Mesendoderm (in vitro differentiated cells): ENCODE measurements at places on chromosomes 2 and 18.

- peak; percentile 42 for DNase-seq
Observed at GRCh38 chr2:130341562-130342019, 1.1 kb upstream of the IMP4 start.

GRCh38 chr2:10811517-10811916 is 1.1 kb downstream of the PDIA6 start:
- DNase-seq: peak; percentile 58

GRCh38 chr2:102489646-102490045 is 16.6 kb downstream of the SLC9A4 start:
- DNase-seq: no peak

GRCh38 chr2:17136231-17136630 is 382.0 kb downstream of the RAD51AP2 start:
- DNase-seq: no peak

GRCh38 chr2:46248171-46248570 is 49.0 kb upstream of the EPAS1 start:
- DNase-seq: no peak

- DNase-seq: no peak
Observed at GRCh38 chr2:163252199-163252598, 413.6 kb upstream of the KCNH7 start.

- DNase-seq: no peak
Observed at GRCh38 chr2:19807866-19808265, 93.9 kb downstream of the TTC32 start.

DNA sequence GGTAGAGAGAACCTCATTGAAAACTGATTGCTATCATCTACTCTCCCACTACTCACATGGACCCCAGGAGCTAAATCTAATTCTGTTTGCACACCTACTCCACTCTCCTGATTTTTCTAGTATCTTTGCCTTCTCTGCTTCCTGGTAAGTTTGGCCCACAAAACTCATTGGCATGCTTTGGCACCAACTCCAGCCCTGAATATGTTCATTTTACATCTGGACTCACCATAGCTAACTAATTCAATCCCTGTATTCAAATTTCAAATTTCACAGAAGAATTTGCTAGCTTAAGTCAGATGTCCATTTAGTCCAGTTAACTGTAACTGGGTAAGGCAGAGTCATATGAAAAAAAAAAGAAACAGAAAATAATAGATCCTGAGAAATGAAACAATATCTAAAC is 442.1 kb downstream of the SUCLG1 start:
- no peak for DNase-seq

DNA sequence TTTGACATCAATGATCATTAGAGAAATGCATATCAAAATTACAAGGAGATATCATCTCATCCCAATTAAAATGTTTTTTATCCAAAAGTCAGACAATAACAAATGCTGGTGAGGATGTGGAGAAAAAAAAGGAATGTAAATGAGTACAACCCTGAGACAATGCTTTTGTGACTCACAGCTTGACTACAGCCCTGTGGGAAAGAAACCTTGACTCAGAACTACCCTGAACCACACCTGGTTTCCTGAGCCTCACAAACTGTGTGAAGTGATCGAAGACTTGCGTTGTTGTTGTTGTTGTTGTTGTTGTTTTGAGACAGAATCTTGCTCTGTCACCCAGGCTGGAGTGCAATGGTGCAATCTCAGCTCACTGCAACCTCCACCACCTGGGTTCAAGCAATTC is 266.6 kb upstream of the MYT1L start:
- DNase-seq: no peak

DNA sequence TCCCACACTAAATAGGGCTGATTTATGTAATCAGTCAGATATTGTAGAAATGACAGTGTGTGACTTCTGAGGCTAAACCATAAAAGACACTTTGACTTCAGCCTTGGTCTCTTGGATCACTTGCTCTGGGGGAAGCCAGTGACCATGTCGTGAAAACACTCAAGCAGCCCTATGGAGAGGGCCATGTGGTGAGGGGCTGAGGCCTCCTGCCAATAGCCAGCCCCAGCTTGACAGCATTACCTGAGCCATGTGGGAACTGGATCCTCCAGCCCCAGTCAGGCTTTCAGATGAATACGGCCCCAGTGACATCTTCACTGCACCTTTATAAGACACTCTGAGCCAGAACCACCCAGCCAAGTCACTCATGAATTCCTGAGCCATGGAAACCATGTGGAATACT is 20.8 kb downstream of the TNS1 start:
- no peak for DNase-seq

- DNase-seq: no peak
Observed at GRCh38 chr2:212596276-212596675, 57.7 kb upstream of the ERBB4 start.

GRCh38 chr2:132404056-132404455 is 12.5 kb upstream of the GPR39 start:
- DNase-seq: peak; percentile 76

DNA sequence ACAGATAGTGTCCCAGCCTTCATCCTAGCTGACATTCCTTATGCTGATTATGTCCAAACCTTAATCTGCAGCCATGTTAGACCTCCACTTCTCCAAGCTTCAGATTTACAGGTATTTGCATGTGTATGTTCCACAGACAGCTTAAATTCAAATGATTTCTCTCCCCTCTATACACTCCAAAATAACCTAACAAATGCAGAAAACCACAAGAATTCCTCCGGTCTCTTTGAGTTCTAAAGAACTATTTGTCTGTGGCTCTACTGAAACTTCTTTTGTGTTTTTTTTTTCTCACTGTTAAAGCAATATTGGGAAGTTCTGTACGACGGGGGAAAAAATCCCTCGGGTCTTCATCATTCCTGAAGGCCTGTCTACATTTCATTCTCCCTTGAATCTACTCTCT is 8.6 kb downstream of the NDUFS1 start:
- no peak for DNase-seq

- peak; percentile 27 for DNase-seq
Observed at GRCh38 chr2:166373951-166374350, 1.8 kb downstream of the SCN9A start.

- DNase-seq: peak; percentile 82
Observed at GRCh38 chr2:5696945-5697521, 4.8 kb downstream of the SOX11 start.

DNA sequence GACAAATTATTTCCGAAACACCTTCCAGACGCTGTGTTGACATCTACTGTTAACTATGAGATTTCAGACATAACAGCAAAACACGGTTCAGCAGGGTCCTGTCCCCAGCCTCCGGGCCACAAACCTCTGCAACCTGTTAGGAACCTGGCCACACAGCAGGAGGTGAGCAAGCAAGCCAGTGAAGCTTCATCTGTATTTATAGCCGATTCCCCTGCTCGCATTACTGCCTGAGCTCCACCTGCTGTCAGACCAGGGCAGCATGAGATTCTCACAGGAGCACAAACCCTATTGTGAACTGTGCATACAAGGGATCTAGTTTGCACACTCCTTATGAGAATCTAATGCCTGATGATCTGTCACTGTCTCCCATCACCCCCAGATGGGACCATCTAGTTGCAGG is 31.1 kb downstream of the NDUFA10 start:
- DNase-seq: no peak

DNA sequence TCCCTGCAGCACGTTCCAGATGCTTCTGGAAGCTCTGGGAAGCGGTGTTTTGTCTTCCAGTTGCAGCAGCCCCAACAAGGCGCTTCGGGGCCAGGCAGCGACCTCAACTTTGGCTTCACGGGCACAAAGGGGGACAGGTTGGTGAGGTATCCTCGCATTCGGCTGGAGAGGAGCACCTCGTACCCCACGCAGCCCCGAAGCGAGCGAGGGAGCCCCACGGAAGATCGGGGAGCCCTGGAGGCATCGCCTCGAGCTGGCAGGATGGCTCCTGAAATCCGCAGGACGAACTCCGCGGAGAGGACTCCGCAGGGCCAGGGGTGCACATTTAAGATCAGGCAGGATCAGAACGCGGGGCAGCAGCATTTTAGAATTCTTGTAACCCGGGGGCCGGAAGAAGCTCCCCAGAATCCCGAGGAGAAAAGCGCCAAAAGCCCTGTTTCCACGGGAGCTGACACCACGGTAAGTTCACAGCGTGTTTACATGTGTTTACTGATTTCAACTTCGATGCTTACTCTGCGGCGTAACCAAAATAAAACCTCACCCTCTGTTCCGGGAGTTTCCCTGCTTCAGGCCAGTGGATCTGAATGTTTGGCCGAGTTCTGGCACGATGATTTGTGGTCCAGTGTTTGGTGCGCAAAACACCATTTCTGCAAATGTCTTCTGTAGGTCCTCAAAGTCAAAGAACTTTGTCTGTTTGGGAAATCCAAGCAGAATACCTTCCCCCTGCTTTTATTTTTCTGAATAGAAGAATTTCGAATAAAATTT is 212.5 kb downstream of the NEDD4L start:
- no peak for DNase-seq

GRCh38 chr2:221502270-221503010 is 69.7 kb downstream of the EPHA4 start:
- DNase-seq: no peak

DNA sequence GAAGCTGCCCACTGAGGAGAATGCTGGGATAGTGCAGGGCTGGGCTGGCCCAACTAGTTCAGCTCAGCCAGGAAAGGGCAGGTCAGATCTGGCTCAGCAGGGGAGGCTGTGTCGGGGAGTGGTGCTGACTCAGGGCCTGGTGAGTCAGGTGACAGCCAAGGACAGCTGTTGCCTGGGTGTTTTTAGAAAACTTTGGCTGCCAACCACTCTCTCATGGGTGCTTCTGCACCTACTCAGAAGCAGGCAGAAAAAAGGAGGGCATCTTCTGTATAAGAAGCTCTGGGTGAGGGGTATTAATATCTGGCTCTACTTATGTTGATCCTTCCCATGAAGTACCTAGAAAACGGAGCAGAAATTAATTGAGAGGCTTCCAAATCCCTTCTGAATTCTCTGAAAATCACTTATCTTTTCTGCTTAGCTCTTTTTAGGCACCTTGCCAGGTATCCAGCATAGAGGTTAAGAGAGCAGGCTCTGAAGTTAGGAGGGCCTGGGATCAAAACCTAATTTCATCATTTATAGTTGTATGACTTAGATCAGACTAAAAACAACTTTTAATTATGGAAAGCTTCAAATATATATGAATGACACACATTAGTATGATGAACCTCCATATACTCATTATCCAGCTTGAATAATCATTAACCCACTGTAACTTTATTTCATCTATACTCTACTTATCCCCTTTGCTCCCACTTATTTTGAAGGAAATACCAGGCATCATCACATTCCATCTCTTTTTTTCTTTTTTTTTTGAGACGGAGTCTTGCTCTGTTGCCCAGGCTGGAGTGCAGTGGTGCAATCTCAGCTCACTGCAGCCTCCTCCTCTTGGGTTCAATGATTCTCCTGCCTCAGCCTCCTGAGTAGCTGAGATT is 15.5 kb upstream of the RAB10 start:
- peak; percentile 85 for DNase-seq

GRCh38 chr18:49070552-49070951 is 119.8 kb upstream of the SMAD7 start:
- no peak for DNase-seq

GRCh38 chr2:32941944-32942690 is 4.6 kb upstream of the LTBP1 start:
- no peak for DNase-seq

DNA sequence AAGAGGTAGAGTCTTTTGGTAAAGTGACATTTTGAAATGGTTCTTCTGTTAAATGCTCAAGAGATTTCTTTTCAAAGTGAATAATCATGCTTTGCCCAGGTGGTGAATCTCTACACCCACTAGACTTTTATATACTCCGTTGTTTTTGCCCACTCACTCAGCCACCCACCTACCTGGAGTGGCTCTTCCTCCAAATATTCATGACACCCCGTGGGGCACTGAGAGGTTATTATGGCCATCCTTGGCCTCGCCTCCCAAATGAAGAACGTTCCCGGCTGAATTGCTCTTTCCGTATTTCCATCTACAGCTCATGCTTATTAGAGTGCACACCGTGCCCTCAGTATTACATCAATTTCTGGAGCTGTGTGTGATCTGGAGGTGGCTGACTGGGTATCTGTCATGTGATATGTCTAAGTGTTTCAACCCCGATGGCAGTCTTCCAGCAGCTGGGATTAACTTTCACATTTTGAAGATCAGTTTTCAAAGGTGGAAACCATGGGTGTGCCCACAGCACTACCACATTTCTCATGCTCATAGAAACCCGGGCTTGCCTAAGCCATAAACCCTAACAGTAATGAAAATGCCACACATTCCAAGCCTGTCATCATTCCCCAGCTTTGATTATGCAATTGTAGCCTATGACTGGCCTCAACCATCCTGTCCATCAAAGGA is 406.6 kb upstream of the MMADHC start:
- DNase-seq: peak; percentile 16

- DNase-seq: peak; percentile 35
Observed at GRCh38 chr2:11481789-11482472, 16.0 kb upstream of the E2F6 start.
